LNCaP clone FGC (cell line): ENCODE measurements at places on chromosomes 7 and 10.

GRCh38 chr10:34213193-34213804 lies 601.8 kb downstream of the PARD3 start:
- DNase-seq, result no peak

DNA sequence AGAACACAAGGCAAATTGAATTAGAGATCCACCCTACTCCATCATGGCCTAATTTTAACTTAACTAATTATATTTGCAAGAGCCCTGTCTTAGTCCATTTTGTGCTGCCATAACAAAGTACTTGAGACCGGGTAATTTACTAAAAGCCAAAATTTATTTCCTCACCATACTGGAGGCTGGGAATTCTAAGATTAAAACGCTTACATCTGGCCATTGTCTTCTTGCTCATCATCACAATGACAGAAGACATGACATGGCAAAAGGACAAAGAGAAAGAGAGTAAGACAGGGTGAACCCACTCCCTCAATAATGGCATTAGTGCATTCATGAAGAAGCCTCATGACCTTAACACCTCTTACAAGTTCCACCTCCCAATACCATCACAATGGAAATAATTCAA lies 1068.6 kb downstream of the DNAJB9 start:
- no peak for DNase-seq

GRCh38 chr10:8628351-8628750 lies 573.9 kb downstream of the GATA3 start:
- DNase-seq, result no peak

DNA sequence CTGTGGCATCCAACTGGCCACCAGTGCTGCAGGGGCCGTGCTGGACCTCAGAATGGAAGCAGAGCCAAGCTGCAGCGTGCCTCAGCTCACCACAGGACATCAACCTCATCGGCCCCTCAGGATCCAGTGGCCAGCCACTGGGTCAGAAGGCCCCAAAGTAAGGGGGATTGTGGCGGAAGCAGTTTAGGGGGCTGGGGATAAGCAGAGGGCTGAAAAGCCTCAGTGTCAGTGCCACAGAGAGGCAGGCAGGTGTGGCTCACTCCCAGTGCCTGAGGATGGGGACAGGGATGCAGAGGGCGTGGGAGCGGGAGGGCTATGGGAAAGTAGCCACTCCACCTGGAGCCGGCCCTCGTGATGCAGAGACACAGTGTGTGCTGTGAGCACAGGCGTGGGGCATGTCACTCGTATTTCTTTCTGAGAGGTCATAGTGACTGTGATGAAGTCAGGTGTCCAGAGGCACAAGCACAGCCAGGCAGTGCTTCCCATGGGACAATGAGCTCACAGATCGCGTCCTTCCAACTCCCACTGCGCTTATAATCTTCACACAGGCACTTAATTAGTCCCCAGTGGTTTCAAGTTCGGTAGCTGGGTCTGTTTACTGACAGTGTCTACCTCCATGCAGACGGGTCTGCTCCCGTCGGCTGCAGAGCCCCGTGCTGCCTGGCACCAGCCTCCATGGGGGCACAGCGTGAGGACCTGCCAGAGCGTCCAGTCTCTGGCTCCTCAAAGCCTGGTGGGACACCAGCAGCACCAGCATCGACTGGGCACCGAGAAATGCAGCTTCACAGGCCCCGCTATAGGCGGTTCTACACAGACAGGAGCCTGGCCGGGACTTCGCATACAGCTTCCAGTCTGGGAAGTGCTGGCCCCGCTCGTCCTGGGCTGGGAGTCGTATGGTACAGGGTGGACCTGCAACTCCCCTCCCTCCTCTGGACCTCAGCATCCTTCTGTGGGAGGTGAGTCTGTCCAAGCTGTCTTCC lies 42.9 kb upstream of the CNPY1 start:
- DNase-seq, result no peak

DNA sequence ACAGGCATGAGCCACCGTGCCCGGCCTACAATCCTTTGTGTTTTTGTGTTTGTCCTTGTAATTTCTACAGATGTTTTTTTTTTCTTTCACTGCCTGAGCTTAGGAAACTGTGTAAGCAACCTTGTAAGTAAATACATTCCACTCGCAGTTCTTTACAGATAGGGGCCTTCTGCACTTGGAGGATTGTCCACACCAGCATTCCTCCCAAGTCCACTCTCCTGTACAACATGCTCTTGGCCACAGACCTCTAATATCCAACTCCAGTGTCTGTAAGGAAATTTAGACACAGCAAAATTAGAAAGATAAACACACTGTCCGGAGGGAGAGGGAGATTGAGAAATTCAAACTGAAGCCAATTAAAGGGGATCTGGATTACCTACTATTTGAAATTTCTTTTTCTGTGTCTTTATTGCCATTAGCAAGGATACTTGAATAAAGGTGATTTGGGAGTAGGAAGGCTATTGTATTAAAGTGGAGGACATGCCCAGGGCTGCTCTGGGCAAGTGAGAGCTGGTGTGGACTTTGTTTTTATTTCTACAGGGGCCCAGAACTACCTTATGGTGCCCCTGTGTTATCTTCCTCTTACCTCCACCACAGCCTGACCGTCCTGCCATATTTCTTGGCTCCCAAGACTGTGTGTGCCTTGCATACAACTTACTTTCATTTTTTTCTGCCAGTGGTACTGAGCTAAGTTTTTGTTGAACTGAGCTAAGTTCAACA lies 9.7 kb downstream of the MXI1 start:
- DNase-seq, result no peak
